Frontal cortex (tissue), 4 donors: ENCODE measurements at places on chromosomes 12 and 14. TPM values are rescaled to one million over a fixed set of nuclear protein-coding genes. Genes with fewer than 3 reads are reported as not detected.
A peak's percentile ranks its signal among the peaks of the same experiment; 100 is the strongest.

DNA sequence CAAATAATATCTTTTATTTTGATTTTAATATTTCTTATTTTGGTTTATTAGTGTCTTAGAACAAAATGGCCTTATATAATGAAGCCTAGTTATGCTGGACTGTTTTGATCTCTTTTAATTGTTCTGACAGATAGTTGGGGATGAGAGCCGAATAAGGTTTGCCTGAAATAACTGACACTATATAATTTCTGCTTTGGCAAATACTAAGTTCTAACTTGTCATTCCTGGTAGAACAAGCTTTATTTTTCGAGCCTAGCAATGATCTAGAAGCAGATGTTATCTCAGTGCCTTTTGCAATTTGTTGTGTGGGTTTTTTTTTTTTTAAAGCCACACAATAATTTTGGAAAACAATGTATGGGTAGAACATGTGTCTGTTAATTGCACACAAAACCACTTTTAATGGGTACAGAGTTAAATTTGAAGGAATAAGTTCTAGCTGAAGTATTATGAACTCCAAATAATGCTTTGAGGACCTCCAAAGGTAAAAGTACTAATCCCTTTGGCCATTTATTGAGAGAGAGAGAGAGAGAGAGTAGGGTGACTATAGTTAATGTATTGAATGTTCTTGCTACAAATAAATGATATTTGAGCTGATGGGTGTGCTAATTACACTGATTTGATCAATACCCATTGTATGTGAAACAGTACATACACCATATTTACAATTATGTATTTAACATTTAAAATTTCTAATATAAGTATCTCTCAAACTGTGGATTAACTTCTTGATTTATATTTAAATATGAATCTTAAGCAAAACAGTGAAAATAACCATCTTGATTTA lies 35.0 kb downstream of the MDM2 start:
- no peak for DNase-seq

DNA sequence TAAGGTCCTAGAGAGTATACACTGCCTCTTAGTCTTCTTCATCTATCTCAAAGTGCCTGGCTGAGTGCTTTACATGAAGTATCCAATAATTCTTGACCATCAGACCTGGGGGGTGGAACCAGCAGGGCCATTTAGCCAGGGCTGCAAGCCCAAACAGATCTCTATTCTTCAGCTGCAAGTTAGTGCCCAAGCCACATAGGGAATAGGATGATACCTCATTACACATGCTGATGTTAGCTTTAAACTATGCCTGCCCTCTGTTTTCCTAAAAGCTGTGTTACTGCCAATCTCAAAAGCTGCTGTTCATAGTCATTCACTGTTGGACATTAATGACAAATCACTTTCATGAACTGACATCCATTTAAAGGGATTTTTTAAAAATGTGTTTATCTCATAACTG lies 16.7 kb upstream of the IFNG start:
- no peak for DNase-seq

DNA sequence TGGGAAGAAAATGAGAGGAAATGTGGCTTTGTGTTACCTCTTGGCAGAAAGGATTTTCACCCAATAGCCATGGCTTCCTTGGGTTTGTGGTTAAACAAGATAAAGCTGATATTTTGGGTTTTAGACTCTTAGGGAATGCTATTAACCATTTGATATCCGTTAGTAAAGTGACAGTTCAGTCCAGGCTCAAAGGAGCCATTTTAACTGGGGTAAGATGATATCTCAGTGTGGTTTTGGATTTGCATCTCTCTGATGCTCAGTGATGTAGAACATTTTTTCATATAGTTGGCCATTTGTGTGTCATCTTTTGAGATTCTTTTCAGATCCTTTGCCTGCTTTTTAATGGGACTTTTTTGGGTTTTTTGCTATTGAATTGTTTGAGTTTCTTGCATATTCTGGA lies 30.1 kb downstream of the IFT43 start:
- no peak for DNase-seq

DNA sequence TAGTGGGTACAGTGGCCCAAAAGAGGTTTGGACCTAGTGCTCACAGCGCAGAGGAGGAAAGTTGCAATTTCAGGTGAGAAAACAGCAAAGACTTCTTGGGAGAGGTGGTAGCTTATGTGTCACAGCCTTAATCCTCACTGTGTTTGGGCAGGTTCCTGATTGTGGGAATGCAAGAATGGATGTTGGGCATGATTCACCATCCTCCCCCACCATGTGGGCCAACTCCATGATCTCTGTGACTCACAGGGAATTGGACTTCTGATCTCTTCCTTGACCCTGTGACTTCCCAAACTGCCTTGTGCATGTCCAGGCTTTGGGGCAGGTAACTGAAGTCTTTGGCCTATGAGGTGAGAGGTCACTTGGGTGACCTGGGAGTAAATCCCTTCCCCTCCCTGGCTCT lies 1.8 kb upstream of the CHST11 start:
- DNase-seq: no peak

GRCh38 chr12:51434305-51434704 lies 9.7 kb downstream of the SLC4A8 start:
- no peak for DNase-seq

DNA sequence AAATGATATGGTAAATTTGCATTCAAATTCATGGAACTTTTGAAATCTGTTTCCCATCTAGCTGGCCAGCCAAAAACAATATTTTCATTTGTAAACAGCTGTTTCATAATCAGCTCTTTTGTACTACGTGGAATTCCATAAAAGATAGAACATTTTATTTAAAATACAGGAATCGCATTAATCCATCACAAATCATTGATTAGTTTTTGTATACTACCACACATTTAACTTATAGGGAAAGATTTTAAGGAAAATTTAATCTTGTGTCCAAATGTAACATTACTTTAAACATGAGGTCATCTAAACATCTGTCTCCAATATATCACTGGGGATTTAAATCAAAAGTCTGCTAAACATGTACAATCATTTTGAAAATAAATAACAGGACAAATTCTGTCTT lies 33.5 kb downstream of the SLC25A21 start:
- no peak for DNase-seq

DNA sequence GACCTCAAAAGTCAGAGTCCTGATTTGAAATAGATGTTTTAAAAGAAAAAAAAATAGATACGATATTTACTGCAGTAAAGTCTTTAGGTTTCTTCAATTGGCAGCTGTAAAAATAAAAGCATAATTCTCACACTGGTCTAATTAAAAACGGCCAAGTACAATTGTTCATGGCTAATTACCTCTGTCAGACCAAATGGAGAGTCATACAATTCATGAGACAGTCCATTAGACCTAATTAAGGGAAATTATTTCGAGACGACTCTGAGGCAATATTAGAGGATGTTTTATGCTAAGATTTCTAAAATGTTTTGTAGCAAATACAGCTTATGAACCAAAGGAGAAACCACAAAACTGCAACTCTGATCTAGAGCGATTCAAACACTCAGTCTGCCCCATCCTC lies 131.3 kb downstream of the PHLDA1 start:
- no peak for DNase-seq

DNA sequence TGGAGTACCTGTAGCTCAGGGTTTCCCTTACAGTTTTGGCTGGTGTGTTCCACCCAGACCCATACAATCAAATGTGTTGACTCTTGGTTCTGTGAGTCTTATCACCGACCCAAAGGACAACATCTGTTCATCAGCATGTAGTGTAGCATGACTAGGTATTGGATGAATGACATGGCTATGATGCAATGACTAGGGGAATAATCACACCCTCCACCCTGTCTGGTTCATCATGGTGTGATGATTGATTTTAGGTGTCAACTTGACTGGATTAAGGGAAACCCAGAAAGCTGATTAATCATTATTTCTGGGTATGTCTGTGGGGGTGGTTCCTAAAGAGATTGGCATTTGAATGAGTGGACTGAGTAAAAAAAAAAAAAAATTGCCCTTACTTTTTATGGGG lies 311.3 kb downstream of the DPF3 start:
- no peak for DNase-seq

DNA sequence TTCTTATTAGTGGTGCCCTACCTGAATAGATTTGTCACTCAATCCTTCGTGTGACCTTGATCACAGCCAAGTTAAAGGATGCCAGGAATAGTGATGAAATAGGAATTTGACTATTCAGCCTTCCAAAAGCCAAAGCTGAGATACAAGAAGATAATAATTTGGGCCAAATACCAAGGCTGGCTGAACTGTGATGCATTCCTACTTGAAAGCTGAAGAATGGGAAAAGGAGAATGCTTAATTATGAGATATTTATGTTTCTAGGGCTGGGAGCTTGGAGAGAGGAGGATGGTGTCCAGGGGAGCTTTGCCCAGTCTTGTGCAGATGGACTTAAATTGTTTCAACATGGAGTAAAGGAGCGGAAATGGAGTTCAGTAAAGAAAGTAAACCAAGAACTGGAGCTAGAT lies 5.2 kb downstream of the RNASE7 start:
- DNase-seq: no peak

GRCh38 chr14:40265096-40265495 lies 832.9 kb upstream of the FBXO33 start:
- no peak for DNase-seq

- no peak for DNase-seq
These were observed 377.5 kb downstream of the EGLN3 start for GRCh38 chr14:33573301-33573880.

DNA sequence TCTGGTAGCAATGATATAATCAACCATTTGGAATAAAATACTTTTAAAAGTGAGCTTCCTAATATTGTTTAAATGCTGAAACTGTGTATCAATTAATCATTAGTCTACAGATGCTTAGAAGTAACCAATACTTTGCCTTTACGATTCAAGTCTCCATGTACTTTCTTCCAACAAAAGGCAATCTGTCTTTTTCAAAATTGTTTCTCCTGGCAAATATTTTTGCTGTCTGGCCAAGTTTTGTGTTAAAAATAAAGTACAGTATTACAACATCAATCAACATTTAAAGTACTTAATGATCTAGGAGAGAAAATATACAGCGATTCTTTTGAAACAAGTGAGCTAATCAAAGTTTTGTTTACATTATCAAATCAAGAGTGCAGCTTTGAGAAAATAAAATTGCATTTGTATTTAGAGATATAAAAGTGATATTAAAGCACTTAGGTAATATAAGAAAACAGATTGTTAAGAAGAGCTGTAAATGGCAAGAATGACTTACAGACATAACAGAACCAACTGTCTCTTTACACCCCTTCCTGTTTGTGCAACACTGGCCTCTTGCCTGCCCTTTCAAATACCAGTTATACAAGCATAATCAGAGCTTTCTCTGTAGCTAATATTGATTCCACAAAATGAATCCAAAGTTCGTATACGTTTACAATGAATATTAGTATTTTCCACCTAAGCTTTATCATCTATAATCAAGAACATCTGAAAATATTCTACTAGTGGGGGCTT lies 38.2 kb upstream of the FBLN5 start:
- no peak for DNase-seq

DNA sequence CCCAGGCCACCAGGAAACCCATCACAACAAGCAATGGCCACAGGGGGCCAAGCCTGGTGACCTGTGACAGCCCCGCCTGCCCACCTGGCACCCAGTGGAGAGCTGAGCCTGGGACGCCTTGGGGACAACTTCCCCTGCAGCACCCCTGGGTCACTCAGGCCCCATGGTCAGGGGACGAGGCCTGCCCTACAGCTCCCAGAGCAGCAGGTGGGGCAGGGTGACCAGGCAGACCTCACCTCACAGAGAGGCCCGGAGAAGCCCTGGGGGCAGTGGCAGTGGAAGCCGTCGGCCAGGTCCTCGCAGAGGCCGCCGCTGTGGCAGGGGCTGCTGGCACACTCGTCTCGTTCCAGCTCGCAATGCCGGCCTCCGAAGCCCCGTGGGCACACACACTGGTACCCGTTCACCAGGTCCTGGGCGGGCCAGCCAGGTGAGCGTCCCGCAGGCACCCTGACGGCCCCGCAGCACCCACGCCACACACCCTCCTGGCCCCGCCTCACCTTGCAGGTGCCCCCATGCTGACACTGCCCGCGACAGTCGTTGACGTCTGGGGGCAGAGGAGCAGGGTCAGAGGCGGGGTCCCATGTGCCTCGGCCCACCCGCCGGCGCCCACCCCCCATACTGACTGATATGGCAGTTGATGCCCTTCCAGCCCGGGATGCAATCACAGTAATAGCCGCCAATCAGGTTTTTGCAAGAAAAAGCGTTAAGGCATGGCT lies 18.1 kb downstream of the JAG2 start:
- DNase-seq: no peak

GRCh38 chr14:78566026-78566858 lies 396.1 kb downstream of the NRXN3 start:
- DNase-seq: peak; percentile 59

GRCh38 chr12:50518090-50518489 lies 13.3 kb downstream of the DIP2B start:
- DNase-seq: no peak

The TTC5 gene
- total RNA-seq: 30.6 TPM

The KIF21A gene
- 173 TPM for total RNA-seq

The STXBP6 gene
- 37.9 TPM for total RNA-seq

The P3H3 gene
- 11.0 TPM for total RNA-seq

The SYT10 gene
- total RNA-seq: 6.9 TPM

The MYF6 gene
- total RNA-seq: 1.6 TPM

The TMEM233 gene
- under 0.01 TPM for total RNA-seq

The NPFF gene
- total RNA-seq: not detected
